AG04450 (cell line): ENCODE measurements at places on chromosomes 6 and 20.

DNA sequence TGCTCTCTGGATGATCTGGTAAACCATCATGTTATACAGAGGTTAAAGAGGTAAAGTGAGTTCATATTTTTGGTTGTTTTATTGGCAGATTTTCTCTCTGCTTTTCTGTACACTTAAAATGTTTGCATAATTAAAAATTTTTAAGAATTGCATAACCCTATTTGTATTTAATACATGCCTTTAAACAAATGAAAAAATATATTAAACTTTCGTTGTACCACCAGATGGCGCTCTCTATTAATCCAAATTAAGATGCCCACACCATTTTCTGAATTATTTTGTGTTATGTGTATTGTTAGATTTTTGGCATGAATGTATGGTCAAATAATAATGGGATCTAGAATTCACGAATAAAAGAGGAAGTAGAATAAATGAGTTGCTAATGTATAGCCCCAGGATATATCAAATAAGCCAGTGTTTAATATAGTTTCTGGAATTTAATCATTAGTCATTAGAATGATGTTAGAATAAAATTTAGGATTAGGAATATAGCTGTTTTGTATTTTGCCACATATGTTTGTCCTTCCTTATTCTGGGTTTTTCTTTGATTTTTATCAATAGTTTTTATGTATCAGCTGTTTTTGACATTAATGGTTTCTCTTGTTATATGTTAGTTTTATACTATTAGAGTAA, 38.9 kb downstream of the SMAP1 start:
- DNase-seq = peak; percentile 16

DNA sequence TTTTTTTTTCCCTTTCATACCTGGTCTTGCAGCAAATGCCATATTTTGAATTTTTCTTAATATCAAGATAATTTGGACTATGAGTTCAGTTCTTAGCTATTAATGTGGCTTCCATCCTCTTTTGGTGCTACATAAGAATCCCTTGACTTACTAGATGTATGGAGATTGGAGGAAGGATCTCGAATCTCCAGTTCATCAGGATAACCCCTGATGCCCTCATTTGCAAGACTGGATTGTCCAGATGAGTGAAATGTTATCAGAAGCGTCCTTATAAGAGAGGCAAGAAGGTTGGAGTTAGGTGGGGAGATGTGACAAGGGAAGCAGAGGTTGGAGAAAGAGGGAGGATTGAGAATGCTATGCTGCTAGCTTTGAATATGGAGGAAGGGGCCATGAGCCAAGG, 499.6 kb upstream of the SYNCRIP start:
- no peak for DNase-seq

GRCh38 chr20:1469925-1470571, 3.4 kb upstream of the NSFL1C start:
- peak; percentile 98 for DNase-seq

DNA sequence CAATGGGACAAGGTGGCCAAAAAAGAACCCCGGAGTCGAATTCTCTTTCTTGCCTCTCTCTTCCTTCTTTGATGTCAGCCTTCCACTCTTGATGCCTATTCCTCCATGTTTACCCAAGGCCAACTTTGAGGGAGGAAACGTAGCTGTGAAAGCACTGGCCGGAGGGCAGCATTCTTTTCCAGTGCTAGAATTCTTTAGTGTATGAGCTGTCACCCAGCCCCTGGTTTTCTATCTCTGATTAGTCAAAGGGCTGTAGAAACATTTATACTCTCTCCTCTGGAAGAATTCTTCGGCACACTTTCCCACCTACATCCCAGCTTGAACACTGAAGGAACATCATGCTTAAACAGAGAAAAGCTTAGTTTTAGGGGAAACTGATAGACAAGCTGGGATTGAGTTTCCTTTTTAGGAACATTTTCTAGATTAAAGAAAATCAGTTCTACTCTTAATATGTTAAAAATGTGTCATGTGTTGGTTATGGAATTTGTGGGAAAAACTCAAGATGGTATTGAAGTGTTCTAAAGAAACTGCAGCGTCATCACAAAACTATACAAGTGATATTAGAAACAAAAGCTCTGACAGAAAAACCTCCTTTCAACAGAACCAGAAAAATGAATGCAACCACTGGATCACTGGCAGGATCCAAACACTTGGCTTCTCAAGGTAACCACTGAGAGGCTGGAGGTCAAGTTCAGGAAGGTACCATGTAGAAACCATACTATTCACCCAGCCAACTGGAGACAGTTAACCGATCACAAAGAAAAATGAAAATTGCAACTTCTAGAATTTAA, 20.7 kb upstream of the UTRN start:
- DNase-seq = peak; percentile 82

- no peak for DNase-seq
Measured at GRCh38 chr20:53284256-53284655, 309.4 kb downstream of the ZNF217 start.

DNA sequence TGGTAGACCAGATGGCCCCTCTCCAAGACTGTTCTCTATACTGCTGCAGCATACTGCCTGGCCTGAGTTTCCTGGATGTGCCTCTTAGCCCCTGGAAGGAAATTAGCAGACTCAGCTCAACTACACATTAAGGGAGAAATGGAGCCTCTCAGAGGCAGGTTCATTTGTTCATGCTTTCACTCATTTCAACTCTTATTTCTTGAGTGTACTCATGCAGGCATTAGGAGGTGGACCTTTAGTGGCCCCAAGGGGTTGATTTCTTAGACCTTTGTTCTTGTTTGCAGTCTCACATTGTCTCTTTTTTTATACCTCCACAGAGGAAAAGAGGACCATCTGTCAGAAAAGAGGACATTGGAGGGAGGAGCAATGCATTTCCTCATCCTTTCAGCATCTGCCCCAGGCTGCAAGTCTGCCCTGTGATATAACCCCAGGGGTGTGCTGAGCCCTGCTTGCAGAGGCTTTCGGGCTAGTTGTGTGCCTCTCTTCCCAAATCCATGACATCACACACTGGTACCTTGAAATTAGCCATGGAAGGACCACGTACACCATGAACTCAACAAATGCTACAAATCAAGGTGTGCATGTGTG, 456.2 kb downstream of the CD83 start:
- no peak for DNase-seq

- DNase-seq = no peak
Measured at GRCh38 chr20:57323034-57323433, 6.6 kb upstream of the SPO11 start.

GRCh38 chr6:81491454-81492101, 260.9 kb downstream of the TENT5A start:
- DNase-seq = no peak

DNA sequence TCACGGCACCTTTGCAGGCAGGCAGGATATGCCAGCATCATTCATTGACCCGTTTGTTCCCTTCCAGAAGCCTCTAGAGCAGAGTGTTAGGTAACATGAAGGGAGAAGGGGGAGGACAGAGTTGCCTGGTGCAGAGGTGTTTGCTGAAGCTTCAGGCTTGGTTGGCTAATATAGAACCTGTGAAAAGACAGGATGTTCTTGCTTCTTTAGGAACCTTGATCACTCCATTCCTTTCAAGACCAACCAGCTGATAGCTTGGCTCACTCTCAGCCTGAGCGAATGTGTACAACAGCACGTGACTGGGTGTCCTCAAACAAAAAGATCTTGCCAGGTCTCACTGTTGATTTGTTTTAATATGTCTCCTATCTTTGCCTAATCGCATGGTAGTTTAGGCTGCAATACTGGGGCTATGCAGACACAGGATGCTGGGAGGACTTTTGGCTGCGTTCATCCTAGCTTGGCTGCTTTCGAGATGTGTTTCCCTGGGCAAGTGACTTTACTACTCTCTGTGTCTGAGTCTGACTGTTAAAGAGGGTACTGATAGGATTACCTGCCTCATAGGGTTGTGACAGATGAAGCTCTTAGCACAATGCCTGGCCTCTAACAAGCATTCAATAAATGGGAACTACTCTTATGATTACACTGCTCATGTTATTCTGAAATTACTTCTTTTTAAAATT, 16.0 kb downstream of the SHLD1 start:
- no peak for DNase-seq

DNA sequence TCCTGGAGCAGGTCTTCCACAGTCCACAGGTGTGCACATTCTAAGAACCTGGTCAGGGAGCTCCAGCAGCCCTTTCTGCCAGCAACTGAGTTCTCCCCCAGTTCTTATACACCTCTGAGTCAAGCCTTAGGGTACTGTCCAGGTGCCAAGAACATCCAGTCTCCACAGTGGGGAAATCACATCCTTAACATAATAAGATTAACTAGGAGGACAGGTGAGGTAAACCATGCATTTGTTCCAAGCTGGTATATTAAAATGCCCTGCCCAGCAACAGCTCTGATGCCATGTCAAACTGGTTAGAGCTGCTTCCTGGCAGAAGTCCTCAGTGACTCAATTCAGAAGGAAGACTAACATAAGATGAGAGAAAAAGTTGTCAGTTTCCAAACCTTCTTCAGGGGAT, 303.9 kb upstream of the SGK1 start:
- DNase-seq = no peak
